Colonic mucosa (tissue), 4 donors: ENCODE measurements at places on chromosomes 11 and 22.

GRCh38 chr22:43587574-43587973, 175.8 kb downstream of the MPPED1 start:
- H3K4me1 ChIP-seq = no peaks in the 10 kb centered on the region
- DNase-seq = no peak
- H3K36me3 ChIP-seq = no peaks in the 10 kb centered on the region
- H3K27me3 ChIP-seq = no peaks in the 10 kb centered on the region
- H3K4me3 ChIP-seq = no peak overlapping the region

GRCh38 chr22:25966448-25966913, 202.8 kb upstream of the SEZ6L start:
- no peak overlapping the region for H3K4me3 ChIP-seq
- no peaks in the 10 kb centered on the region for H3K36me3 ChIP-seq
- H3K27ac ChIP-seq = no peak overlapping the region
- H3K4me1 ChIP-seq = no peaks in the 10 kb centered on the region

DNA sequence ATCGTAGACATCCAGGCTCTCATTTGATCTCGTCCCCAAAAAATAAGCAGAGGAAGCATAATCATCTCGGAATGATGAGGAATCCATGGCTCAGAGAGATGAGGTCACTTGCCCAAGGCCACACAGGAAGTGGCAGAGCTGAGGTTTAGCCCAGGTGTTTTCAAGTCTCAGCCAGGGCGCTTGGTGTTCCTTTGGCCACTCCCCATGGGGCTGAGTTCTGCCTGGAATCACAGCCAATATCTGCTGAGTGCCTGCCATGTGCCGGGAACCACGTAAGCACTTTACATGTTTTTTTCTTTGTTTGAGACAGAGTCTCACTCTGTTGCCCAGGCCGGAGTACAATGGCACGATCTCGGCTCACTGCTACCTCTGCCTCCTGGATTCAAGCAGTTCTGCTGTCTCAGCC, 29.5 kb upstream of the MYH9 start:
- no peaks in the 10 kb centered on the region for H3K27me3 ChIP-seq
- no peak overlapping the region for H3K4me3 ChIP-seq
- peaks cover 14% of the 10 kb centered on the region for H3K4me1 ChIP-seq
- no peaks in the 10 kb centered on the region for H3K36me3 ChIP-seq

DNA sequence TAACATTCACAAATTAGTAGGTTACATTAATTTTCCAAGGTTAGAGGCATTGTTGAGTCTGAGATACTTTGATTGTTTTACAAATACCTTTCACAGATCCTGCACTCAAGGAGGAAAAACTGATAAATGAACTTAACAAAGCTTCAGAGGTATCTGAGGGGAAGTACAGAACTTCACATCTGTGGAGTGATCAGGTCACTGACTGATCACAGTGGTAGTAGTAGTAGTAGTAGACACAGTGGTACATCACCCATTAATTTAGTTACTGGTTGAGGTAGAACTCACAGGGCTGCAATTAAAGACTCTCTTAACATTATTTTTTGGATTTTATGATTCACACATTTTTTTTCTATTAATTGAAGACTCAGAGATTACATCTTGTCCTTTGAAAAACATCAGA, 56.7 kb downstream of the DCUN1D5 start:
- no peaks in the 10 kb centered on the region for H3K4me1 ChIP-seq
- no peak overlapping the region for H3K27ac ChIP-seq
- no peaks in the 10 kb centered on the region for H3K36me3 ChIP-seq
- H3K4me3 ChIP-seq = no peak overlapping the region

DNA sequence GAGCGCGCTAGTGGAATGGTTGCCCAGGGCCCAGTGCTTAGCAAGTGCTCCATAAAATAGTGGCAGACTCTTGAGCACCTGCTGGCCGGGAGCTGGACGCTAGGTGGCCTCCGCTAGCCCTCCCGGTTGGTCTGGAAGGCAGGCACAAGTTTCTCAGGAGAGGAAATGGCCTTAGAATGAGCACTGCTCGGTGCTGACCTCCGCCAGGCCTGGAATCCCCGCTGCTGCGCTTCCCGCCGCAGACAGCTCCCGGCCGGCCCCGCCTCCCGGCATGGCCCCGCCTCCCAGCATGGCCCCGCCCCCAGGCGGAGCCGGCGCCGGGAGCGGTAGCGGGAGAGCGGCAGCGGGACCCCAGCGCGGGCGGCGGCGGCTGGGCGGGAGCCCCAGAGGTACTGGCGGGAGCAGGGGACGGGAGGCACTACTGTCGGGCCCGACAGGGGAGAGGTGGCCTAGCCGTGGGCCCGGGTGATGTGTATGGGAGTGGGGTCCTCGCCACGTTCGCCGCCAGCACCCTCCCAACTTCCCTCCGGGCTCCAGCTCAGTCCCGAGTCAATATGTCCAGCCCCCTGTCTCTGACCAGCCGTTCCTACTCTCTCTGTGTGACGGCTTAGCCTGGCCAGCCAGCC, at the start of gene SIPA1:
TSS of gene SIPA1 (plus strand) at position 308 of the 626 bp plus-strand sequence. CDS start 2,821 bp downstream, outside the sequence.
- DNase-seq = peak; percentile 72
- peaks cover 26% of the 10 kb centered on the region for H3K36me3 ChIP-seq
- peak within 1 kb of the TSS; percentile 91 for H3K27ac ChIP-seq
- no peaks in the 10 kb centered on the region for H3K27me3 ChIP-seq

DNA sequence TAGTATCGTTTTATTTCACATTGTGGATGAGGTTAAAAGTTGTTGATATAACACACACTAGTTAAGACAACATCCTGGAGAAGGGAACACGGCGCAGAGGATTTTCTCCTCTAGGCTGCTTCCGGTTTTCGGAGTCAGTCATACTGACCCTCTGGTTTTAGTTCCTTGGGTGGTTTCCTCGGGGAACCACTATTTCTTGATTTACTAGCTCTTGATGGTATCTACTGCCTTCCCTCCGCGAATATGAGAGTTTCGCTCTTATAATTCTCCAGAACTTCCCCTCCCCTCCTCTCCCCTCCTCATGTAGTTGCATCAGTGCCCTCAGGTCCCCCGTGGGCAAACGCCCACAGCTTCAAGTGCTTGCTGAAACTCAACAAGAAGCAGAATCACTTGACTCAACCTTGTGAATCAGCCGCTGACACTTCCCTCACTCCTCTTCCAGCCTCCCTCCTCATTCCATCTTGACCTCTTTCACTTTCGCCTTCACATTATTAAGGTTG, 15.9 kb upstream of the APOBEC3A start:
- no peaks in the 10 kb centered on the region for H3K27me3 ChIP-seq
- H3K27ac ChIP-seq = no peak overlapping the region
- H3K36me3 ChIP-seq = no peaks in the 10 kb centered on the region
- no peak overlapping the region for H3K4me3 ChIP-seq

- no peak overlapping the region for H3K27ac ChIP-seq
- H3K36me3 ChIP-seq = no peaks in the 10 kb centered on the region
- no peak for DNase-seq
- H3K27me3 ChIP-seq = no peaks in the 10 kb centered on the region
These were observed 18.6 kb upstream of the APLNR start for GRCh38 chr11:57255618-57256017.
